ENCODE measurements at places on chromosomes 5 and 9. TPM values are rescaled to one million over a fixed set of nuclear protein-coding genes. Genes with fewer than 3 reads are reported as not detected.

- DNase-seq, result no peak
Observed at GRCh38 chr9:75797085-75797580, 93.3 kb upstream of the PCSK5 start.

DNA sequence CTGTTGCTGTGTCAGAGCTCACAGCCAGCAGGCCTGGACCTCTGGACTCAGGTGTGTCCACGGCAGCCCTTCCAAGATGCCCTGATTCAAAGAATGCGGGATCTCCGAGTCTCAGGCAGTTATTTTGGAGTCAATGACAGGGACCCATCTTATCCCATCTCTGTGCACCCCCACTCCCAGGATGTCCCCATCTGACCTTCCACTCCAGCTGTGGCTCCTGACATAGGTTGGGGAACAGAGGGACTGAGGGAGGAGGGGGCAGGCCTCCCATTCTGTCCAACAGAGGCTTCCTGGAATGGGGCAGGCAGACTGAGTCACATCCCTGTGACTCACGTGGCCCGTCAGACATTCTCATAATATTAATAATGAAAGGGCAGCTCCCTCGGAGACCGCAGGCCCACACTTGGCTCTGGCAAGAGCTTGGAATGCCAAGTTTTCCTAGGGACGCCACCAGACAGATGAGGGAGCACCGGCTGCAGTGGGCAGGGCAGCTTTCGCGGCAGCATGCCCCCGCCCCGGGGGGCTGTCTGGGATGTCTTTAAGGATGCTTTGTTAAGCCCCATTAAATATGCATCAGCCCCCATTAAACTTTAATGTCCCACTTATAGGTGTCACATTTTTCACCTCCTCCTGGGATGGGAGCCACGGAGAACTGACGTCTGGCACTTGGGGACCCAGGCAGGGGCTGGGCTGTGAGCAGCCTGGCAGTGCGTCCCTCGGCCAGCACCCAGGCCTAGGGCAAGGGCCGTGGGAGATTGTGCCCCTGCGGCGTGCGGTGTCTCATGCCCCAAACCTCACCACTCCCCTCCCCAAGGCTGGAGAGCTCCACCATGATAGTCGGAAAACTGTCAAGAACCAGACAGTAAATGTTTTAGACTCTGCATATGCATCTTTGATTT lies 23.6 kb upstream of the FIBCD1 start:
- DNase-seq, result no peak

GRCh38 chr5:94672746-94673145 lies 54.3 kb downstream of the SLF1 start:
- DNase-seq, result no peak

GRCh38 chr9:36772449-36773403 lies 200.0 kb downstream of the MELK start:
- no peak for DNase-seq

- no peak for DNase-seq
Observed at GRCh38 chr5:143870362-143870761, 58.4 kb downstream of the HMHB1 start.

GRCh38 chr5:117077142-117077541 lies 502.5 kb upstream of the SEMA6A start:
- DNase-seq, result no peak

GRXCR2 gene
- not detected for total RNA-seq

PCBD2 gene
- 22.1 TPM for total RNA-seq

GRCh38 chr5:105587963-105588662 lies 2025.5 kb upstream of the NUDT12 start:
- no peak for DNase-seq

DNA sequence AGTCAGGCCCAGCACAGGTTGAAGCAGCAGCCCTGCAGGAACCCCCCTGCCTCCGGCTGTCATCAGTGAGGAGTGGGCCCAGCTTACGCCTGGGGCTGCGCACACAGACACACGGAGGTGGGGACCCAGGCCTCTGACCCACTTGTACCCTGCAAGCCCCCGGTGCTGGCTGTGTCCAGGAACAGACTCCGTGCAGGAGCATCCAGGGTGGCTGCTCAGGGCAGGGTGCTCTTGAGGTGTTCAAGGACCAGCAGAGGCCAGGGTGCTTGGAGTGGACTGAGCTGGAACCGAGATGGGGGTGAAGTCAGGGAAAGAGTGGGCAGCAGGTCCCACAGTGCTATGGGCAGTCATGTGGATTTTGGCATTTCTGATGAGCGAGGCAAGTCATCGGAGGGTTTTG lies 199.5 kb downstream of the CACNA1B start:
- no peak for DNase-seq

- peak; percentile 1 for DNase-seq
Observed at GRCh38 chr5:140041492-140042392, 1.4 kb downstream of the NRG2 start.

DNA sequence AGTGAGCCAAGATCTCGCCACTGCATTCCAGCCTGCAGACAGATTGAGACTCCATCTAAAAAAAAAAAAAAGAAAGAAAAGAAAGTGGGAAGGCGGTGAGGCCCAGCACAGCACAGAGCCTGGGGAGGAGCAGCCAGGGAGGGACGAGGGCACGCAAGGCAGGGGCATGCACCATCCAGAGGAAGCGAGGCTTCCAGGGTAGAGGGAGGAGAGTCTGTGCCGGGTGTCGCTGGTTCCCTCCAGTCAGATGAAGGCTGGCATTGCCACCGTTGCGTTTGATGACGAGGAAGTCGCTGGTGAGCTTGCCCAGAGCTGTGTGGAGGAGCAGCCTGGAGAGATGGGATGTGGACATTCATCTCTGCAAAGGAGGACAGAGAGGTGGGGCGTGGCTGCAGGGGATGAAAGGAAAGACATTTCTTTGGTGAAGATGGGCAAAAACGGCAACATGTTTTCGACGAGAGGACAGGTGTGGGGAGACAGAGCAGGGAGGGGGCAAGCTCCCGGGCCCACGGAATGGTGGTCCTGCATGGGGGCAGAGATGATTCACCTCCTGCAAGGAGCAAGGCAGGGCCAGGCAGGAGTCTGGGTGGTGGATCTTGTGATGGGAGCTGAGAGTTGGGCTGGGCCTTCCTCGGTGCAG lies 18.6 kb upstream of the OLFM1 start:
- no peak for DNase-seq

- no peak for DNase-seq
Observed at GRCh38 chr5:132500244-132500930, 9.8 kb upstream of the IRF1 start.

- peak; percentile 48 for DNase-seq
Observed at GRCh38 chr9:71765693-71766092, 2.6 kb downstream of the CEMIP2 start.

FBN2 gene
- total RNA-seq, result not detected

DNA sequence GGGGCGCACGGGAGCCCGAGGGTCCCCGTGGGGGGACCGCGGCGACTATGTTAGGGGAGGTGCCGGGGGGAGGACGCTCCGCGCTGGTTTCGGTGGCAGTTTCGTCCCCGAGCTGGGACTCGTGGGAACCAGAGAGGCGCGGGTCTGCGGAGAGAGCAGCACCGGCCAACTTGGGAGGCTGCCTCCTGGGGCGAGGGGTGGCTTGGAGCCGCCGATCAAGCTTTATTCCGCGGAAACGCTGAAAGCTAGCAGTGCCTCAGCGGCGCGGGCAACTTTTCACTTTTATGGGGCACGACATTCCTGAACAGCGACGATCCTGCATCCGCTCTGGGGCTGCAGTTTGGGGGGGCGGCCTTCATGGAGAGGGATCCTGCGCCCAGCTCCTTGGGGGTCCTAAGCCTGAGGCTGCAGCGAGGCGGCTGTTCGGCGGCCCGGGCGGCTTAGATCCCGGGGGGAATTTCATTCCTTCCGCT lies 369 bp downstream of the OCLN start:
- peak; percentile 26 for DNase-seq

- DNase-seq, result no peak
Observed at GRCh38 chr5:112121258-112121657, 297.8 kb downstream of the EPB41L4A start.

GRCh38 chr9:129319938-129320481 lies 141.9 kb upstream of the IER5L start:
- DNase-seq, result no peak

DNA sequence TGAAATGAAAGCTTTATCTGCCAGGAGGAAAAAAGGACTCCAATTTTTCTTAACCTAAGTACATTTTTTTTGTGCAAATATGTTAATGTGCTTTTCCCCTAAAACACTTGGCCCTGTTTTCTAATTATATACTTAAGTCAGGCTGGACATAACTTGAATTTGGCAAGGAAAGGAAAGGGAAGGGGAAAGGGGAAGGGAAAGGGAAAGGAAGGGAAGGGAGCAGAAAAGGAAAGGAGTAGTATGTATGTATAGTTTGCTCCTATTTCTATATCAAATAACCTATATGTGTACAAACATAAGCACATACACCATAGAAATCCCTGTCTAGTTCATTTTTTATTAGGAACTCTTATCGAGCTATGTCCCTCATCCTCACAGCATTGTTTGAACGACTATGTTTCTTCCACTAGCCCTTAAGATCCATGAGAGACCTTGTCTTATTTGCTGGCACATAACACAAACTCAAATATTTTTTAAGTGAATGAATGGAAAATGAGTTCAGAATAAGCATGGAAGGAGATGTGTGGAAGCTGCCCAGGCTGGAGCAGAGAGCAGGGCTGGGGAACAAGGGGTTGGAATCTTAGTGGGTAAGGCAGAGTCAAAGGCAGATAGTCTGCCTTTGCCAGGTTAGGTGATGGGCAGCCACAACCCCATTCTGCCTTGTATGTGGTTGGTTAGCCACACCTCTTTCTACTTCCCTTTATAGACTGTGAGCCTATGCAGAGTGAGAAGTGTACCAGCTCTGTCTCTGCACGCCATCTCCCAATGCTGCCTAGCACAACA lies 70.0 kb downstream of the KLHL3 start:
- DNase-seq, result peak; percentile 67

- no peak for DNase-seq
Observed at GRCh38 chr5:148864113-148864841, 37.9 kb downstream of the ADRB2 start.

GRCh38 chr9:132169672-132170392 lies 8.0 kb downstream of the NTNG2 start:
- peak; percentile 73 for DNase-seq

NOL8 gene
- total RNA-seq, result 56.6 TPM

- no peak for DNase-seq
Observed at GRCh38 chr5:127235136-127235535, 55.5 kb upstream of the MEGF10 start.

- no peak for DNase-seq
Observed at GRCh38 chr5:448061-448765, 5.2 kb downstream of the EXOC3 start.

- no peak for DNase-seq
Observed at GRCh38 chr5:122741681-122742080, 33.2 kb upstream of the SNX2 start.

TSLP gene
- total RNA-seq, result 3.7 TPM

Measured in activated T-cell treated with anti-CD3 and anti-CD28 coated beads, Interleukin-2, amount 50 U/mL, for 72 hours (primary cell).